ENCODE measurements at places on chromosomes 16 and 17.

- DNase-seq: no peak
Measured at GRCh38 chr16:83946154-83946780, 6.8 kb upstream of the OSGIN1 start.

DNA sequence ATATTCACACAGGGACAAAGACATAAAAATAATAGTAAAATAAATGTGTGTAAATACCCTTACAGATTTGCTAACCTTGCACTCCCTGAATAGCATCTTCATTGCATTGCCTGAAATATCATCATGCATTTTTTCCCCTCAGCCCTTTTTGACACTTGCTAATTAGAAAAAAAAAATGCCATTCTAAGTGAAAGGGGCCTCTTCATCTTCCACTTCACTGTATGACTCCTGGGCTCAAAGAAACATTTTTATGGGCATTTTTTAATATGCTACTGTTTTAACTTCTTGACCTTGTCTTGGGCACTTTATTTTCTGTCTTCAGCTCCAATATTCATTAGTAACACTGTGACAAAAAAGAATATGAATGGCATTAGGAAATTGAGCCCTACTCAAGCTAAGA, 1424.4 kb downstream of the CDH8 start:
- no peak for DNase-seq

DNA sequence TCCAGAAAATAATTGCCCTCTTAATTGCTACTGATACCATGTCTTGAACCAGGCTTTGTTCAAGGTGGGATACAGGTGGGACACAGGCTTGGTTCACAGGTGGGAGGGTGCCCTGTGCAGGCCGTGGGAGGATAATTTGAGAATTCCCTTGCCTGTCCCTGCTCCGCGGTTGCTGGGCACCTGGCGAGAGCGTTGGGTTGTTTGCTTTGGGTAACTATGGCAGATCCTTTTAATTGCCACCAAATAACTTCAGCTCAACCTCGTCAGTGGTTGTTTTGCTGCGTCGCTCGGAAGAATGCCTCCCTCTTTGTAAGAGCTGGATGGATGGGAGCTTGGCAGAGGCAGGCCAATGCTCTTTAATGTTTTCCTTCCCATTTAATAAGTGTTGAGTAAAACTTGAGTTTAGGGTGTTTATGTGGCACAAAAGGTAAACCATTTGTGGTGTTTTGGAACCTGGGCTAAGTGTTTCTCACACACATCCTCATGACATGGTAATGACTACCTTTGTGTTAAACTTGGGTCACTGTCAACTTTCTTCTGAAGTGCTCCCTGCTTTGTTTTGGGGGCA, 202.5 kb downstream of the MSI2 start:
- DNase-seq: no peak

GRCh38 chr17:82355770-82356427, 3.1 kb upstream of the TEX19 start:
- no peak for DNase-seq

DNA sequence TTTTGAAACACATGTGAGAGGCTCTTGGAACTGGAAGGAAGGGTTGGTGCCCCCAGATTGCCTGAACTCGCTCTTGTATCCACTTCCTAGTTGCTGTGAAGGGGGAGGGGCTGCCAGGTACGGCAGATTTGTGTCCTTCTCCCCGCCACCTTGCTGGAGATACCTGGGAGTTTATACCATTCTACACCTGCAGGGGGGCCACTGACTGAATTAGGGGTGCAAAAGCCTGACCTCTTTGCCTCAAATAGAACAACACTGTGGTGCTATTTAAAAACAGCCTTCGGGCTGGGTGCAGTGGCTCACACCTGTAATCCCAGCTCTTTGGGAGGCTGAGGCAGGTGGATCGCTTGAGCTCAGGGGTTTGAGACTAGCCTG, 35.1 kb upstream of the IL34 start:
- DNase-seq: no peak

DNA sequence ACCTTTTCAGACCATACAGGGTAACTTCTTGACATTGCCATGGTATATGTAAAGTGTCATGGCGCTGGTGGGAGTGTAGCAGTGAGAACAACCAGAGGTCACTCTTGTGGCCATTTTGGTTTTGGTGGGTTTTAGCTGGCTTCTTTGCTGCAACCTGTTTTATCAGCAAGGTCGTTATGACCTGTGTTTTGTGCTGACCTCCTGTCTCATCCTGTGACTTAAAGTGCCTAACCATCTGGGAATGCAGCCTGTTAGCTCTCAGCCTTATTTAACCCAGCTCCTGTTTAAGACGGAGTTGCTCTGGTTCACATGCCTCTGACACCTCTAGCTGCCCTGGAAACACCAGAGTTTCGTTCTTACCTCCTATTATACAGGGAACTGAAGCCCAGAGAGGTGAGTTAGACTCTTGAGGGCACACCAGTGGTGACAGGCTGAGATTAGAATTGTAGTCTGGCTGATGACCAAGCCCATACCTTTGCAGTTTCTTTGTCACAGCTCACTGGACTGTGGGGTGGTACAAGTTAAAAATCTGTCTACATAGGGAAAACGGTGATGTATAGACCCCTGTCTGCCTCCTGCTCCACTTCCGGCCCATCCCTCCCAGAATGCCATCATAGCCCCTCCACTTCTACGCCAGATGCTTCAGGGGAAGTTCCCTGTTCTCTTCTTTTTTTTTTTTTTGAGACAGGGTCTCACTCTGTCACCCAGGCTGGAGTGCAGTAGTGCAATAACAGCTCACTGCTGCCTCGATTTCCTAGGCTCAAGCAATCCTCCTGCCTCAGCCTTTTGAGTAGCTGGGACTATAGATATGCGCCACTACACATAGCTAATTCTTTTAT, 21.0 kb downstream of the KSR1 start:
- DNase-seq: no peak

- no peak for DNase-seq
Measured at GRCh38 chr16:66490774-66491715, 58.9 kb downstream of the TK2 start.

DNA sequence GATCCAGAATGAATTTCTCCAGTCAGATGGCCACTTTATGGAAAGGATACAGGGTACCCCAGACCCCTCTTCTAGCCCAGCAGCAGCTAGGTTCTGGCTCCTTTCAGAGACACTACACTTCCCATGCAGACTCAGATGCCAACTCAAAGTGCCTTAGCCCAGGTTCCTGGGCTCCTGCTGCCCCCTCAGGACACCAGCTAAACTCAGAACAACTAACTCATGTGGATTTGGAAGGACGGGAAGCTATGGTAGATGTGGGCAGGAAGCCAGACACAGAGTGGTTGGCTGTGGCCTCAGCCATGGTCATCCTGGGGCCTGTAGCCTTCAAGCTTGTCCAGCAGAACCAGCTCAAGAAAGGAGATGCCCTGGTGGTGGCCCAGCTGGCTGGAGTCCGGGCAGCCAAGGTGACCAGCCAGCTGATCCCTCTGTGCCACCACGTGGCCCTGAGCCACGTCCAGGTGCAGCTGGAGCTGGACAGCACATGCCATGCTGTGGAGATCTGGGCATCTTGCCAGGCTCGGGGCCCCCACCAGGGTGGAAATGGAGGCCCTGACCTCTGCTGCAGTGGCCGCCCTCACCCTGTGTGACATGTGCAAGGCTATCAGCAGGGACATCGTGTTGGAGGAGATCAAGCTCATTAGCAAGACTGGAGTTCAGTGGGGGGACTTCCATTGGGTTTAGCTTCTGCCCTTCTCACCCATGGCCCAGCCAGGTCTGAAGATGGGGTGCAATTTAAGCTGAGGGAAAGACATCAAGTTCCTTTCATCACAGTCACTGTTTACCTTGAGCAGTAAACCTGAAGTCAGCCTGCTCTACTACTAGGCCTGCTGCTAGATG, 111.8 kb downstream of the N4BP1 start:
- no peak for DNase-seq

DNA sequence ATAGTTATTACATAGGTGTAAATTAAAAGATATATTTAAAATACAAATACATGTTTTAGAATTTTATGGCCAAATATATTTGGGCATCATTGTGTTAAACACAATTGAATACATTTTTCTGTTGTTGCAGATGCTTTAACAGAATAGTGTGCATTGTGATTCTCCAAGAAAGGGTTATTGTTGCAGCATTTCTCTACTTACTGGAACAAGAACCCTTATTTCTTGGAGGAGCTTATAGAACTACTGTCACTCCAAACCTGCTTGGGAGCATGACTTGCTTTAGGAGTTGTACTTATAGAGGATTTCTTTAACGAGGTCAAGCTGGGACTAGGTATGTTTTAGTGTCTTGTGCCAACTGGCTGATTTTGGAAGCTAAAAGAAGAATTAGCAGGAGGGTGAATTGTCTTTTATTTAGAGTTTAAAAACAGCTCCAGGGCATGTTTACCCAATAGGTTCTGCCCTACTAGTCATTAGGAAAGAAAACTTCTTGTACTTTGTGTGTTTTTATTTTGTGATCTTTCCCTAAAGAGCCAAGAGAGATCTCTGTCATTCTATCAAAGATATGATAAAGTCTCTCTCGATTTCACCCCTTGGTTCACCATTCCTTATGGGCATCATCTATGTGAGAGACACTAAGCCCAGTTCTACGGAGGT, 279.8 kb upstream of the SALL1 start:
- DNase-seq: no peak

DNA sequence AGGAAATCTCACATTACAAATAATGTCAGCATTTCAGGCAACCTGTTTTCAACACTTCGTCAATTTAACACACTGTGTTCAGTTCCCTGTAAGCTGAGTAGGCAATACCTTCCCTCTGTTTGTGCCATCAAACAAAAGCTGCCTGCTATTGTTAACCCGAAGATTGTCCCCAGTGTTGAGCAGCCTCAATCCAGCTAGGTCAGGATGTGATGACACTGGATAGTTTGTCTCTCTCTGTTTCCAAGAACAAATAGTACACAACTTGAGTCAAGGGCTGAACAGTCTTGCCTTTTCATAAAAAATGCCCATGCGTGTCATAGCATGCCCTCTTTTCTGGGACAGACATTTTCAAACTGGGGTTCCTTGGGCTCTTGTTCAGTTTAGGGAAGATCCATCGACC, 36.4 kb downstream of the HSD17B2 start:
- DNase-seq: no peak

DNA sequence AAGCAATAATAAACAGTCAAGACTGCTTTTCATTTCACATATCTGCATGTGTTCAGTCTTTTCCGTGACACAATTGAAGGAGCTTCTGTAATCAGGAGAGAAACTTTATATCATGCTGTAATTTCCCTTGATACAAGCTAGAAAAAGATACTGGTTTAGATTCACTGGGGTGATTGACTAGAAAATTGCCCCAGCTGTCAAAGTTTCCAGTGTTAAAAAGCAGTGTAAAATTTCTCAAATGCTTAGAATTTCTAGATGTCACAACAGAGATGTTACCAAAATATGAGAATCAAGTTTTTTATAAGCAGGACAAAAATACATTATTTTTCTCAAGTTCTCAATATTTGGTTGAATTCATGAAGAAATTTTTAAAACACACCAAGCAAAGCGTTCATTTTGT, 292.4 kb upstream of the HSBP1 start:
- no peak for DNase-seq

DNA sequence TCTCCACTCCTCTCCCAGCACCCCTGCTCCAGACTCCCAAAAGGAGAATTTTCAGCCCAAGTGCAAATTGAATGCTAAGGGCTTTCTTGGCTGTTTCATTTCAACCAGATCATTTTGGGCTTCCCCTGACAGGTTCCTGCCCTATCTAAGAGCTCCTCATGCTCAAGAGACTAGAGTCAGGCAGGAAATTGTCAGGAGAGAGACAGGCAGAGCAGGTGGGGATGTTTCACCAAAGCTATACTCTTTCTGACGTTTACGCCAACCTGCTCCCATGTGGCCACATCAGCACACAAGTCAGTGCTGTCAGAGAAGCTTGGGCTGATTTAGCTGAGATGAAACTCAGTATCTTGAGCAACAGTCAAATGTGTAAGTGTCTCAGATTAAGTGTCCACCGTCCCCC, 31.4 kb downstream of the HIC1 start:
- no peak for DNase-seq

- no peak for DNase-seq
Measured at GRCh38 chr17:45783593-45784292, 377 bp upstream of the CRHR1 start.

GRCh38 chr17:58870747-58871146, 115.1 kb downstream of the PPM1E start:
- DNase-seq: no peak

GRCh38 chr17:45650561-45650960, 133.6 kb upstream of the CRHR1 start:
- DNase-seq: no peak

DNA sequence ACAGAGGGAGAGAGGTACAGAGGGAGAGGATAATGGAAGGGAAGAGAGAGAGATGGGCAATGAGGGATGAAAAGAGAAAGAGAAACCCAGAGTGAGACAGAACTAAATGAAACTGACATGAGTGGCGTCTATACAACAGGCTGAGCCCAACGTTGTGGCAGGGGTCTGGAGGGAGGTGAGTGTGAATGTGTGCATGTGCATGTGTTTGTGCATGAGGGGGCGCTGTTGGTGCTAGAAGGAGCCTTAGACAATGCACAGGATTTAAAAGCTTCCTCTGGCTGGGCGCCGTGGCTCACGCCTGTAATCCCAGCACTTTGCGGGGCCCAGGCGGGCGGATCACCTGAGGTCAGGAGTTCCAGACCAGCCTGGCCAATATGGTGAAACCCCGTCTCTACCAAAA, 454.8 kb upstream of the CDH11 start:
- DNase-seq: no peak

GRCh38 chr17:64460955-64461354, 12.0 kb downstream of the MILR1 start:
- no peak for DNase-seq

DNA sequence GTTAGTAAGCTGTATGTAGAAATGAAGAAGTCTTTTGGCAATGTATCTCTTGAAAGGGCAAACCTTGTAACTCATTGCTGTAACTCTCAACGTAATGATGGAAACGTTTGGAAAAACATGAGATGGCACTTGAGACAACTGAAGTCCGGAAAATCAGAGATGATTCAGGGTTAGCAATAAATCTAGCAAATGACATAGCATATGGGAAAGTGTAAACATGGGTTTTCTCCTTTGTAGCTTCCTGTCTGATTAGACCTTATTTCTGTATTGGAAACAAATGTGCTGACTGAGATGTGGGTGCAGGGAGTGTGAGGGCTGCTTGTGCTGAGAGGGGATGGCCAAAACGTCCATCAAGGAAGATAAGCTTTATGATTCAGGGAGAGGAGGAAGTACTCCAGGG, 110.7 kb upstream of the FAM20A start:
- DNase-seq: no peak
